Activated CD4-positive, CD25-positive, alpha-beta regulatory T cell (primary cell): ENCODE measurements at places on chromosomes 16 and 17.

GRCh38 chr16:35404273-35404672 is 1944.9 kb downstream of the TP53TG3F start:
- DNase-seq: no peak

DNA sequence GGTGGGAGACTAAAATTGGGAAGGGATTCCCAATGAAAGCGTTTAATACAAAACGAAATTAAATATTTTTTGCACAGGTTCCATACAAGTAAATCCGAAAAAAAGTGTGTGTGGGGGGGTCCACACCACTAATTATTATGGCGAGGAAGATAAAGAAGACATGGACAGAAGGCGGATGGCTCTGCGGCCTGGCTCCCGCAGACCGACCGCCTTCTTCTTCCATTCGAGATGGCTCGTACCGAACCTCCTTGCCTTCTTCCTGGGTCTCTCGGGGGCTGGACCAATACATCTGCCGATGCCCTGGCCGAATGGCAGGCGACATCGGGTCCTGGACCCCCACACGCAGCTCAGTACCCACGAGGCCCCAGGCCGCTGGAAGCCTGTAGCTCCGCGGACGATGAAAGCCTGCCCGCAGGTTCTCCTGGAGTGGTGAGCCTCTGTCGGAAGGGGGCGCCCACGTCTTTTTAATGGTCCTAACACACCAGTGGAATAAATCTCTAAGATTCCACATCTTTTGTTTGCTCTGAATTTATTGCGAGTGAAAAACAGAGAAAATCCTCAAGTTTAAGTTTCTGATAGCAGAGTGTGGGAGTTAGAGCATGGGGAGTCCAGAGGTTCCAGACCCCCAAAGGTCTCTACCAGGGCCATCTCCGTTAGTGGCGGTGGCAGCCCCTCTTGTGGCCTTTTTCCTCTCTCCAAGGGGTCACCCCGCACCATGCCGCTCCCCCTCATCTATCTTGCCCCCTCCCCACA is 1.4 kb downstream of the PRAC2 start:
- peak; percentile 43 for DNase-seq

GRCh38 chr17:30347488-30347887 is 13.6 kb upstream of the TMIGD1 start:
- DNase-seq: no peak

DNA sequence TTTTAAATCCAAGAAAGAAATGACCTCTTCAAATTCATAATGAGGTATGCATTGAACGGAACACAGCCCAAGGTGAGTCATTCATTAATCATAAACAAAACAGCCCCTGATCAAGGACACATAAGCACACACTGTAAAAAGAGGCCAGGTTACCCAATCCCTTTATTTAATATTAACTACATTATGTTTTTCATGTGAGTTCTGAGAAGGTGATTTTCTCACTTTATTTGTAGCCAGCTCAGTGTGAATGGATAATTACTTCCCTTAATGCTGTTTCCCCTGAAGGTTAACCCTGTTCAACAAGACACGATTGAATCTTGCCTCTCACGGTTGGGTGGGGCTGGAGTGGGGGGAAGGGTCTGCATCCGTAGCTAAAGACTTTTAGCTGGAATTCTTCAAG is 257.3 kb upstream of the SALL1 start:
- DNase-seq: no peak

DNA sequence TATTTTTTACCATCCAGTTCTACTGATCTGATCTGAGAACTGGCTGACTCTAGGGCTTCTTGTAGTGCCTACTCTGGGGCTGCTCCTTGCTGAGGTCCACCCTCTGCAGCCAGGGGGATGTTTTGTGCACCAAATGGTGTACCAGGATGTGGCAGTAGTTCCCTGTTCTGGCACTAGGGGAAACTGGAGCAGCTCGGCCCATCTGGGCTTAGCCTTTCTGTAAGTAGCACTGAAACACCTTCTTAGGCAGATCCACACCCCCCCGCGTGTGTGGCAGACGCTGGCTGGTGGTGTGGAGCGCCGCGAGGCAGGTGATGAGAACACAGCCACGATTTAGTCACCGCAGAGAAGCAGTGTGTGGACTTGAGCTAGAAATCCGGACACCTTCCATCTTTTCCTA is 17.0 kb downstream of the DUSP14 start:
- DNase-seq: no peak

DNA sequence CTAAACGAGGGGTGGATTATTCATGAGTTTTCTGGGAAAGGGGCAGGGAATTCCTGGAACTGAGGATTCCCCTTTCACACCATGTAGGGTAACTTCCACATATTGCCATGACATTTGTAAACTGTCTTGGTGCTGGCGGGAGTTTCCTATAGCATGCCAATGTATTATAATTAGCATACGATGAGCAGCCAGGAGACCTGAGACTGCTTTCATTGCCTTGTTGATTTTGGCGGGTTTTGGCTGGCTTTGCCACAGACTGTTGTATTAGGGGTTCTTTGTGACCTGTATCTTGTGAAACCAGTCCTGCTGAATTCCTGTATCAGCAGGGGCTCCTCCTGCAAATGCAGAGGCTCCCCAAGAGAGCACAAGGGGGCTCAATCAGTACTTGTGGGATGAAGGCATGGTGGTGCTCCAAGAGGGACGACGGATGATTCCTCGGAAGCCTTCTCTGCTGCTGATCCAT is 104.4 kb upstream of the CACNG5 start:
- no peak for DNase-seq
